ENCODE measurements at places on chromosomes 12 and 14. TPM values are rescaled to one million over a fixed set of nuclear protein-coding genes. Genes with fewer than 3 reads are reported as not detected.
A peak's percentile ranks its signal among the peaks of the same experiment; 100 is the strongest.

The ALX1 gene
- 0.28 TPM for polyA plus RNA-seq

GRCh38 chr12:33529031-33529430 is 89.4 kb upstream of the SYT10 start:
- DNase-seq = no peak

- no peak for DNase-seq
Observed at GRCh38 chr14:22159957-22160356, 429.1 kb downstream of the DAD1 start.

DNA sequence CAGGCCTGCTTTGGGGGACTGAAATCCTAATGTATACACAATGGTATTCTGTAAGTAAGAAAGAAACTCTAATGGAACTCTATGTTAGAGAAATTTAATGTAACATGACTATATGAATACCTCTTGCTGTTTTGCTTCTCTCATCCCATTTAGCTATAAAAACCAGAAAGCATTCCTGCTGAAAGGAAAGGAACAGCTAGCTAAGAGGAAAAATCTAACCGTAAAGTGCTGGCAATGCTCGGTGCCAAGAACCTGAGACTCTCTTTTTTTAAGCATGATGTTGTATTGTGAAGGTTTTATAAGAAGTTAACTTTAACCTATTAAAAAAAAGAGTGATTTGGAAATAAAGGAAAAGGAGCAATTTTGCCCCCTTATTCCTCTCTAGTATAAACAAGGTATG is 75.6 kb upstream of the DACT1 start:
- no peak for DNase-seq

The KERA gene
- polyA plus RNA-seq = 0.22 TPM

- DNase-seq = no peak
Observed at GRCh38 chr14:56811593-56812363, 1.5 kb upstream of the OTX2 start.

GRCh38 chr12:1171657-1172408 is 180.8 kb downstream of the ERC1 start:
- DNase-seq = no peak

The STON2 gene
- 5.5 TPM for polyA plus RNA-seq

GRCh38 chr14:104866451-104867370 is 1.6 kb downstream of the CEP170B start:
- DNase-seq = no peak

DNA sequence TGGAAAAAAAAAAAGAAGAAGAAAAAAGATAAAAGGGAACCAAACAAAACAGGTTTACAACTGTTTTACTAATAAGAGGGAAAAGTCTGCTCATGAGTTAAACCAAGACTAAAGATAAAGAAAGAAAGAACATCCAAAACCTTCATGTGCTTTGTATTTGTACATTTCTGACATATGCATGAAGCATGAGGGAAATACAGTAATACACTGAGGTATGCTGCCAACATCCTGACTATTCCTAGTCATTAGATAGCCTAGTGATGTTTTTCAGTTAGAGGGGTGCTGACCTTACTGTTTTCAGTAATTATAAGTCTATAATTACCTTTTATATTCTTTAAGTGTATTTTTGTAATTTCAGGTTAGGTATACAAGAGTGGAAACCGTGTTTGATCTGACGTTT is 793.3 kb downstream of the DIO2 start:
- no peak for DNase-seq

DNA sequence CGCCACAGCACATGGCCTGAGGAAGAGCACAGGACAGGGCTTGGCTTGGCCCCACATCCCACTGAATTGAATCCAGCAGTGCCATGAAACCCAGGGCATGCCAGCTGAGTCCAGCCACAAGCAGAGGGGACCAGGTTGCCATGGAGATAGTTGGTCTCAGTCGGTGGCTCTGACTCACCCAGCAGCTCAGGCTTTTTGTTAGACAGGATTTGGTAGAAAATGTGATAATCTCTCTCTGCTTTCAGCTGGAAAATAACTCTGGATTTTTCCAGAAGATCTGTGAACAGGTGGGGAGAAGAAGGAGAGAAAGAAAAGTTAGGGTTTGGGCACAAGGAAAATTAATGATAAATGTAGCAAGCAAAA is 4.8 kb downstream of the MYH7 start:
- no peak for DNase-seq

DNA sequence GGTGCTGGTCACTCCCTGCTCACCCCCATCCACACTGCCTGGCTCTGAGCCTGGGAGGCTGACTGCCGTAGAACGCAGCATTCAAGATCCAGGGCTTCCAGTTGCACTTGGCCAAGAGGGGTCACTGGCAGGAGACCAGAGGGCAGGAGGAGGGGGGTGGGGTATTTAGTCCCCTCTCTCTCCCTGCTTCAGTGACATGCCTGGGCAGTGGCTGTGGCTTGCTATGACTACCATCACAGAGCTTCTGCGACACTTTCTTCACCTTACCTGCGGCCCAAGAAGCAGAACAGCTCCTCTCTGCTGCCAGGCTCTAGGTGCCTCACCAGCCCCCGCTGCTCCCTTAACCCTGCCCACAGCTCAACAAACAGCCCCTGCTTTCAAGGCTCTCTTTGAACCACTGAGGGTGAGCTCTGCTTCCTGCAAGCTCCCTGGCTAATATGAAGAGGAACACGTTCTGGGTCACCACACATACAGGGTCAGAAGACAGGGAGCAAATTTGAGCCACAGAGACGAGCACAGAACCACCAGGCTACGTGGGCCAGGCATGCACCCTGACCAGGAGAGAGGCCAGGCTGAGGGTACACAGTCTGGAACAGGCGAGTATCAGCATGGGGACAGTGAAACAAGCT is 55.7 kb downstream of the ITPK1 start:
- no peak for DNase-seq

DNA sequence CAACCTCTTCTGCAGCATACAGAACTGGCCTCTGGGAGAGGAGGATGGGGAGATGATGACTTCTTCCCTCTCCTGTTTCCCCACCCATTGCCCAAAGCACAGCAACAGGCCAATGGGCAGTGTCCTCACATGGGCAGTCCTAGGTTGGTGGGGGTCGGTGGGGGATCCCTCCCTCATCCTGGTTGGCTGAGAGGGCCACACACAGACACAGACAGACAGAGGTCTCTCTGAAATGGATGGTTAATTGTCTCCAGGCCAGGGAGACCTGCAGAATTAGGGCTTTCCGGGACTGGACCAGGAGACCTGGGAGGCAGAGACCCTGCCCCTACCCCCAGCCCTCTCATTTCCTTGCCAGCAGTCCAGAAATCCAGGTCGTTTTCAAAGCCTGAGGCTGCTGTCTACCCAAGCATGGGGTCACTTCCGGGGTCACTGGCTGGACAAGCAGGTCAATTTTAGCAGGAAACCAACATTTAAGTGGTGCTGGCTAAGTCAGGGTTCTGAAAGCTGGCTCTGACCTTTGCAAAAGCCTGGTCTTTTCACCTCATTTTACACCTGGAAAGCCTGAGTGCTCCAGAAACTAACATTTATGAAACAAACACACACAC is 48.6 kb upstream of the TBX3 start:
- DNase-seq = no peak

DNA sequence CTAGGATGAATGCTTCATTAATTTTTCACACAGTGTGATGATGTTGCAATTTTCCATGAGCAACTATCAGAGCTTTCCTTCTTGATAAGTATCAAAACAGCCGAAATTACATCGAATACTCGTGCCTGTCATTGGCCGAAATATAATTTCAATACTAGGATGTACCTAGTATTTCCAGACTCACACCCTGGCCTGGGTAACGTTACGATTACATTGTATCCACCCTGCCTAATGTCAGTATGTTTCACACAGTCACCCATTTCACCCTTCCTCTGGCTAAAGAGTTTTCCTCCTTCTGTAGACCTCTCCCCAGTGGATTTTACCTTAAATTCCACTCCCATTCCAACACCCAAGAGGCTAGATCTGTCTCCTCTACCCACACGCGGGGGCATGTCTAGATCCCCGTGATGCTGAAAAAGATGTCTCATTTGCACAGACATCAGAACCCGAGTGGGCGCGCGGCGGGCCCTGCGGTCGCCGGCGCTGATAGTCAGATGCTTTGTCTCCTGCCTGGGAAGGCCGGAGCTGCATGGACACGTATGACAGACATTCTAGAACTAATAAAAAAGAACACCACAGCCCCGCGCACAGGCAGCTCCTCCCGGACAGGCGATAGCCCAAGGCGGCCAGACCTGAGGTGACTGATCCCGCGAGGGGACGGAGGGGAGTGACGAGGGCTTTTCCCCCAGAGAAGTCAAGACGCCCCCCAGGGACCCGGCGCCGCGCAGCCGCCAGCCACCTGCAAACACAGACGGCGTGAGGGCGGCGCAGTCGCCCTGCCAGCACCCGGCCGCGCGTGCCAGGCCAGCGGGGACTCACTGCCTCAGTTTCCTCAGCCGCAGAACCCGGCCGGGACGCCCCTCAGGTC is 723 bp downstream of the KIF21A start:
- DNase-seq = peak; percentile 27

- no peak for DNase-seq
Observed at GRCh38 chr12:75444429-75445136, 36.0 kb upstream of the GLIPR1 start.

The PLBD1 gene
- polyA plus RNA-seq = 30.3 TPM

- DNase-seq = no peak
Observed at GRCh38 chr12:132168311-132169031, 24.2 kb downstream of the NOC4L start.

DNA sequence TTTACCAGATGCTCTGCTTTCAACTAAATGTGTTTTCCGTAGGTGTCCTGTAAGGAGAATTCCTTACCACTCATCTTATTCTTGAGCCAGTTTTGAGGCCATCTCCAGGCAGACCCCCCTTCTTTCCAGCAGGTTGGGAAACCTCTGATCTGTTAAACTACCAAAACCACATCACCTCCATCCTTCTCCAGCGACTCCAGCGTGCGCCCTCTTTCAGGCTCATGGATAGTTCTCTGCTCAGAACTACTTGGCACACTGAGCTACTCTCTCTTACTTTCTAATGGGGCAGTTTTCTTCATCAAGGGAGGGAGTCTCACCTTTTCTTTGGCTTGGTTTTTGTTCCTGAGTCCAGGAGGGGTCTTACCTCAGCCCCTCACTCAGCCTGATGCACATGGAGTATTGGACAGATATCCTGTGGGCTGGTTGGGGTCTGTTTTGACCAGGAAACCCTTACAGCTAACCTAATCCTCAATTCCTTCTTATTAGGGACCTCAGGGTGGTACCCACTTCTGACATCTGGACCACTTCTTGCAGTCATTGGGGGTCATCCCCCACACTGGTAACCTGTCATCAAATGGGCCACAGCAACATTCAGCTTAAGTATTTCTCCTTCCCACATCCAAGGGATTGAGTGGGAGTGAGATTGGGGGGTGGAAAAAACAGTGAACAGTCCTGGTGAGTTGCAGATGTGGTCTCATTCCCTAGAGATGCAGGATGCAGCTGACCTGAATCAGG is 5.2 kb downstream of the DHRS2 start:
- no peak for DNase-seq

DNA sequence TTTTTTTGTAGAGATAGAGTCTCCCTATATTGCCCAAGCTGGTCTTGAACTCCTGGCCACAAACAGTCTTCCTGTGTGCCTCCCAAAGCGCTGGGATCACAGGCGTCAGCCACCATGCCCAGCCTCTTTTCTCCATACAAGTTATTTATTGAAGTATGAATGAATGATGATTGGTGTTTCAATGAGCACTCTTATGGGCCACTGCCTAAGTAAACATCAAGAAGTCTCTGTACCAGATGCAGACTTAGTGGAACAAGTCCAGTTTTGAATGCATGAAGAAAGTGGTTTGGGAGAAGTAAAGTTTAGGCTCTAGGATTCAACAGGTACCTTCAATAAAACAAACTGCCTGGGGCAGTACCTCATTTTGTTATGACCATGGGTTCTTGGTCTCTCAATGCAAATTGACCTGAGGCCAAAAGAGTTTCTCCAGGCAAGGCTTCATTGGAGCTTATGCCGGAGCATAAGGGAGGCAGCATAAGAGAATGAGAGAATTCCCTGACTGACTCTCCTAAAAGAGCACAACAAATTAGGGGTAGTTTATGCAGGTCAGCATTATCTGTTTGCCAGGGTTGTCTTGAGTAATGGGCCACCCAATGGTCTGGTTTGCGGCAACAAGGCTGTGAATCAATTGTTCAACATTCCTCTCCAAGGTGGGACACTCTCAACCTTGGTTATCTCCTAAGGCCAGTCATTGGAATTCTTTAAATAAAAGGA is 1.1 kb upstream of the GMFB start:
- no peak for DNase-seq

The SRRM4 gene
- polyA plus RNA-seq = 0.36 TPM

- DNase-seq = no peak
Observed at GRCh38 chr12:57258977-57259970, 8.3 kb upstream of the STAC3 start.

GRCh38 chr12:132517740-132518100 is 27.8 kb downstream of the FBRSL1 start:
- no peak for DNase-seq

The REP15 gene
- 2.8 TPM for polyA plus RNA-seq

The KRT83 gene
- not detected for polyA plus RNA-seq

DNA sequence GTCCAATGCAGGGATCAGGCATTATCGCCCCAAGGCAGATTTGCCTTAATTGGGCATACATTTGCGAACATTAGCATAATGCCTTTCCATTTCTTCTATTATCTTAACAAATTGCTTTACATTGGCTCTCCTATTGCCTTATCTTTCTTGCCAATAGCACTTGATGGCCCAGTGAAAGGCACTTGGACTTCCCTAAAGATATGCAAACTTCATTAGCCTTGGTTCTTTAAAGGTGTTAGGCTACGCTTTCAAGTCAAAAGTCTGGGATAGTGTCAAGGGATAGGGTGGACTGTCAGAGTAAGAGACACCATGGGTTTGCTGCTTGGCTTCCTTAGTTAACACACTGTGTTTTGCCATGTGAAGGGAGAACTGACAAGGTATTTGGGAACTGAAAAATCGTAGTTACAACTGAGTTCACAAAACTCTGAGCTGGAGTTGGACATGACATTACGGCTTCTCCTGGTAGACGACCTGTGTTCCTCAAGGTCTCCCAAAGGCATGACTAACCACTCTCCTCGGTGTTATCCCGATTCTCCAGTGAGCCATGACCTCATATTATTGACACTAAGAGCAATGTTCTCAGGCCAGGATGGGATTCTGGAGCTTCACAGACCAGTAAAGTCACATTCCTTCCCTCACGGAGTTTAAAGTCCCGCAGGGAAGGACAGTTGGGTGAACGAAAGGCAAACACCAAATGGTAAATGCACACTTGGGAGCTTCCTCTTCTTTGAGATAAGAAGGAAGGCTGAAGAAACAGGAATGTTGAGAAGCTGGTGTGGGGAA is 65.2 kb downstream of the TBC1D30 start:
- no peak for DNase-seq

All from right lung (tissue), 10 donors.